ENCODE measurements at places on chromosomes 1 and 21. TPM values are rescaled to one million over a fixed set of nuclear protein-coding genes. Genes with fewer than 3 reads are reported as not detected.

Gene FAM110D
- total RNA-seq: 0.68 TPM

Gene IRF6
- 159 TPM for total RNA-seq

Gene NTMT2
- total RNA-seq: not detected

Gene LRRIQ3
- total RNA-seq: 0.28 TPM

Gene CROCC
- total RNA-seq: 15.3 TPM

Gene S100A5
- total RNA-seq: not detected

Gene AK4
- total RNA-seq: 51.6 TPM

Gene PTGS2
- total RNA-seq: 0.80 TPM

Gene OR2M3
- total RNA-seq: not detected

Gene CD247
- 0.80 TPM for total RNA-seq

Gene DRAXIN
- 0.04 TPM for total RNA-seq

Measured in esophagus mucosa (tissue), 1 donor.